ENCODE measurements at places on chromosomes 2 and 18.

DNA sequence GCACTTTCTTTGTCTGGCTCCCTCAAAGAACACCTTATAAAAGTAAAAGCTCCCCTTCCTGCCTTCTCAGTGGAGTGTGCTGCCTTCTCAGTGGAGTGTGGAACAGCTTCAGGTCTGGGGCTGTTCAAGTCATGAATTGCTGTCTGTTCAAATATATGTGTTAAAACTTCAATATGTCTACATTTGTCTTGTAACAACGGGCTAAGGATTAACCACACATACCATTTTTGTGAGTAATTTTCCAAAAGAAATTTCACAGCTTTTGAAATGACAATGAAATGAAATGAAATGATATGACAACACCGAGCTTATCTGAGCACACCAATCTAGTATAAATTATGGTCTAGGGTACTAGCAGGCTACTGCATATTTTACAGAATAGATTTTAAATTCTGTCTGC, 42.9 kb downstream of the CABYR start:
- DNase-seq = peak; percentile 10

DNA sequence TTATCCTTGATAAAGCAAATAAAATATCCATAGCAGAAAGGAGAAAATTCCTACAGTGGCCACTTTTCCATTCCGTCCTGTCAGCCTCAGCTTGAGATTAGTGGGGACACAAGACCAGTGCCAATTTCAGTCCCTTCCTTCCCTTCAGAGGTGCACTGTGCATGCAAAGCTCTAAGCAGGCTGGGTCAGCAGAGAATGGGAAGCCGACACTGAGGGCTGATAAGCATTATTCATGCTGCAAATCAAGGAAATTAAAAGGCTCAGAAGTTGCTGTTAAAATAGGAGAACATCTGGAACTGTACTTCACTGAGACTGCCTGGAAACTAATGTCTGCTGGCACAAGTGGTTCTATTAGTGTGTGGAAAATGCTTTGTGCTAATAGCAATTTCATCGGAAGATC, 534.3 kb downstream of the ADCYAP1 start:
- no peak for DNase-seq

DNA sequence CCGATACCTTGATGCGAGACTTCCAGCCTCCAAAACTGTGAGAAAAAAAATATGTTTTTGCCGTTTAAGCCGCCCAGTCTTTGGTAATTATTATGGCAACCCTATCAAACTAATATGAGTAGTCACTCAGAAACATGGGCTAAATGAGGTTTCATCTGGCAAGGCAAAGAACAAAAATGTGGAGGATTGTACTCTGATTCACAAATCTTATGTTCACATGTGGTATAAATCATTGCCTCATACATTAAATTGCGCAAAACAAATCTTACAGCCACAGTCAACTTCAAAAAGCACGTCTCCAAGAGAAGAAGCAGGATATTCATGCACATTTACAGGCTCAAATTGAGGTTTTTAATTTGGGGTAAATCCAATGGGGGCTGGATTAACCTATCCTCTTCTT, 1435.4 kb upstream of the LRRTM1 start:
- DNase-seq = no peak

GRCh38 chr2:106572541-106573450, 85.6 kb downstream of the CD8B2 start:
- DNase-seq = no peak

DNA sequence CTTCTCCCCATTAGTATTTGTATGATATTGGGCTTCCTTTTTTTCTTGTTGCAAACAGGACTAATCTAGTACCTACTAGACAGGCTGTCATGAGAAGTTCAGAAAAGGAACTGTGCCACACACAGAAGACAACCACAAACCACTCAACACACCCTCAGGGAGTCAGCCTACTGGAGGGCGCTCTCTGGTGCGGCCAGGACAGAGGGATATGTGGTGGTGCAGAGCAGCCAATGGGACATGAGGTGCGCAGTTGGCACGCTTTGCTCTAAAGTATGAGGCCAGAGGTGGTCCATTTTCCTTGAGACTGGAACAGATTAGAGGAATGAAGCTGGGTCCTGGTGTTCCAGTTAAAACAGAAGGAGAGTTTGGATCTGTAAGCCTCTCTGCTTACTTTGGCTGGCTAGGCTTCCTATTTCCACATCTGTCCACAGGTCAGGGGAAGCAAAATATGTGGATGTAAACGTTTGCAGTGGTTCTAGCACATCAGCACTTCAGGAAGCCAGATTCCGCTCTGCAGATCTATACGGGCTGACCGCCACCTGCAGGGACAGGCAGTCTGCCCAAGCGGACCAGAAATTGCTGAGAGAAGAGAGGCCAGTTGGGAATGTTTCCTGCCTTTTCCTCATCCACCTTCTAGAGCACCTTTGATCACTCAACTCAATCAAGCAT, 114.1 kb downstream of the GFPT1 start:
- DNase-seq = peak; percentile 21

- DNase-seq = peak; percentile 29
Observed at GRCh38 chr2:164841719-164842623, at the start of gene COBLL1. TSS of gene COBLL1 (minus strand) at chr2:164841823. CDS start at chr2:164841196, 627 bp downstream.

- peak; percentile 63 for DNase-seq
Observed at GRCh38 chr2:28958689-28959088, 22.4 kb upstream of the TOGARAM2 start.

GRCh38 chr2:200168641-200169555, 137.6 kb upstream of the SPATS2L start:
- peak; percentile 41 for DNase-seq

GRCh38 chr2:105917226-105917625, 172.5 kb downstream of the NCK2 start:
- DNase-seq = no peak

- DNase-seq = no peak
Observed at GRCh38 chr2:196500686-196501431, 138.7 kb upstream of the CCDC150 start.

GRCh38 chr2:232897598-232898408, 27.7 kb downstream of the SNORC start:
- no peak for DNase-seq

GRCh38 chr2:233551491-233551890, 15.1 kb downstream of the USP40 start:
- no peak for DNase-seq

- no peak for DNase-seq
Observed at GRCh38 chr2:168465594-168465993, 9.5 kb downstream of the CERS6 start.

GRCh38 chr2:134917888-134918525, 615 bp upstream of the CCNT2 start:
- DNase-seq = no peak

- peak; percentile 60 for DNase-seq
Observed at GRCh38 chr2:45882707-45883602, 231.5 kb downstream of the PRKCE start.

GRCh38 chr18:62729487-62730386, 14.4 kb downstream of the PHLPP1 start:
- DNase-seq = no peak

GRCh38 chr2:218041302-218042168, 27.5 kb upstream of the RUFY4 start:
- DNase-seq = no peak

DNA sequence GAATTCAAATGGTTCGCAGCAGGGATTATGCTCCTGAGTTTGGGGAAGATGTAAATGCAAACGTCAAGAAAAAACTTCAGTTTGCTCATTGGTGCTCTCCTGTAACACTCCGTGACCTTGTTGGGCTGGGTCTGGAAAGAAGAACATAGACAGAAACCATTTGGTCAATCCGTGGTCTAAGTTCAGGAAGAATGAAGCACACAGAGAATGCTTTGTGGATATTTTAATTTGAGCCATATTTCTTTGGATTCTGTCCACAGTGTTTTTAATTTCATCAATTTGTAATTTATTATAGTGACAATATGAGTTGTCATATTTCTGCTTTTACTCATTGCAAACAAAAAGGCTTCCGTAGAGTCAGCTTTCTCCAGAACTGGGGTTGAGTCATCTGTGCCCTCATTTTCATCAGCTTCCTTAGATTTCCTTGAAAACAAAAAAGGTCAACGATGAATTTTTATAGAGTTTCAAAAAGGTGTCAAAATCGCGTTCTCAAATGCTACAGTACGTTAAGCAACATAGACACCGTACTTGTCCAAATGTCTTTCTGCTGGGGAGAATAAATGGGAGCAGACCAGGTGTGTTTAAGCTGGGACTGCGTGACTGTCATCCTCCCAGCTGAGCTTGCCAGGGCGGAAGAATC, 606.4 kb downstream of the RNF144A start:
- peak; percentile 56 for DNase-seq

DNA sequence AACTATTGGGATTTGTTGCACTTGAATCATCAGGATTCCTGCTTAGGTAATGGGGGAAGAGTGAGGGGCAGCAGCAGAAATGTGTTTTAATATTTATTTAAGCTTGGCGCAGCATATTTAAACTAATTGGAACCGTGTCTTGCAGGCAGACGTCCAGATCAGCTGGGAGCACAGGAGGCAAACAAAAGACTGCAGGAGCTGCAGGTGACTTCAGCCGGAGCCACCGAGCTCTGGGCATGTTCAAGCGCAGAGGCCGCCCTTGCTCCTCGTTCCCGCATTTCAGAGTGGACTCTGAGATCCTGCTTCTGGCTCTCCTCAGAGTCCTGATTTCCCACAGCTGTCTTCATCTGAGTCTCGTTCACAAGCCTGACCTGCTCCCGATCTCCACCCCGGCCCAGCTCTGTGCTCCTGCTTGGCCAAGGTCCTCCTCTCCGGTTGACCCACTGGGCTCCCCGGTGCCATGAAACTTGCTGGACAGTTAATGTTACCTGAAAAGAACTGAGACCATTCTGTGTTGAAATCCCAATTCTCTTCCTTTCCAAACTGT, 475.5 kb downstream of the SOX11 start:
- no peak for DNase-seq

- no peak for DNase-seq
Observed at GRCh38 chr2:39512941-39513340, 75.9 kb upstream of the MAP4K3 start.

- DNase-seq = peak; percentile 64
Observed at GRCh38 chr2:191976436-191976835, 129.5 kb upstream of the CAVIN2 start.

DNA sequence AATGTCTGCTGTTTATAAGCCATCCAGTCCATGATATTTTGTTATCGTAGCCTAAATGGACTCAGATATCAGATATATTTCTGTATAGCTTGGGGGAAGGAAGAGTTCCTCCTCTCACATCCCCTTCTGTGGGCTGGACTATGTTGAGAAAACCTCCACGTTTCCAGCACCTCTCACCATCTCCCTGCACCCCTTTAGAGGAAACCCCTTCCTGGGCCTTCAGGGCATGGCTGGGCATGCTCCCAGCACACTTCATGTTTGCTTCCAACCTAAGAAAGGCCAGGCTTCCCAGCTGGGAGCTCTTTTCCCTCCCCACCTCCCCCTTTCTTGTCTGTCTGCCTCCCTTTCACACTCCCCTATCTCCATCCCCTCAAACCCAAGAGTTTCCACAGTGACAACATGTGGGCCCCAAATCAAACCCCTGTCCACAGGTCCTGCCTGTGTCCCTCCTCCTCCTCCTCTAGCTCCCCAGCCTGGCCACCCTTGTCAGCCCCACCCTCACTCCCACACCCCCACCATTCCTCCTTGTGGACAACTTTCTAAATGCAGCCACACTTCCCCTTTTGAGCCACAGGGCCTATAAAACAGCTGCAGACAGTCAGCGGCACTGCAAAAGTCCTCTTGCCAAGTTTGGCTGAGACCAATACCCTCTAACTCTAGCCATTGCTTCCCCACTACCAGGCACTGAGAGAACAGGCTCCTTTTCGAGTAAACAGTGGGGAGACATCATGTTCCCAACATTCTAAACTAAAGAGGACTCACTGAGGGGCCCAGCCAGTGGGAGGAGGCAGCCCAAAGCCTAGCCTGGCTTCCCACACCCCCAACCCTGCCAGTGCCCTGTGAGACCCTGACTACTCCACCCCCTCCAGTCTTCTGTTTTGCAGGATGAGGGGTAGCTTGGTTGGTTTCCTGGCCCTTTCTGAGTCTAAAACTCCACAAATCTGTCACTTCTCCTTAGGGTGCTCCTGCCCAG, 120.5 kb downstream of the ZFP36L2 start:
- DNase-seq = peak; percentile 78

GRCh38 chr2:9463698-9464034, 10.7 kb upstream of the IAH1 start:
- DNase-seq = peak; percentile 31

- DNase-seq = no peak
Observed at GRCh38 chr2:241852981-241853631, 5.6 kb downstream of the PDCD1 start.

GRCh38 chr2:183967756-183968155, 630.6 kb upstream of the ZNF804A start:
- DNase-seq = no peak

GRCh38 chr2:117523267-117523666, 291.2 kb upstream of the DDX18 start:
- DNase-seq = no peak

GRCh38 chr2:162492225-162492624, 148.3 kb downstream of the GCA start:
- no peak for DNase-seq

- DNase-seq = peak; percentile 51
Observed at GRCh38 chr2:33272001-33272400, 204.4 kb upstream of the RASGRP3 start.

DNA sequence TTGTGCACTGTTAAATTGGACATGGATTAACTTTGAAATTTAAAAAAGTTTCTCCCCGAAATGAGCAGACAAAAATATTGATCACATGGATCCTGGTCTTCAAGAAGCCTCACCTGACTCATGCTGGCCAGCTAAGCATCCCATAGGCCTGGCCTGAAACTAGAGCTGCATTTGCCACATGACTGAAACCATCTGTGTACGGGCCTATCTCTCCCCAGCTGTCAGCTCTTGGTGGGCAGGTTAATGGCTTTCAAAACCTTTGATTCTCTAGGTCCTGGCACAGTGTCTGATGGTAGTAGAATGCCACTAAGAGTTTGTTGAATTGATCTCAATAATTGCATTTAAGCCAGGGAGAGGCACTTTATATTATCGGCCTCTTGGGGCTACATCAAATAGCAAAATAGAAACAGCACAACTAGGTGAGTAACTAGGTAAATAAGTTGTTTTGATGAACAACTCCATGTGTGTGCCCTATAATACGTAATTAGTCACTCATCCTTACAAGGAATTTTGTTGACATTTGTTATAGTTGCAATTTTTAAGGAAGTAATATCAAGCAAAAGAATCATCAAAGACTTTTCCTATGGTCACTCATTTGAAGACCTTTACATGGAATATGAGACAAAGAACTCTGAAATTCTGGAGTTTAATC, 251.1 kb downstream of the SP3 start:
- DNase-seq = no peak

DNA sequence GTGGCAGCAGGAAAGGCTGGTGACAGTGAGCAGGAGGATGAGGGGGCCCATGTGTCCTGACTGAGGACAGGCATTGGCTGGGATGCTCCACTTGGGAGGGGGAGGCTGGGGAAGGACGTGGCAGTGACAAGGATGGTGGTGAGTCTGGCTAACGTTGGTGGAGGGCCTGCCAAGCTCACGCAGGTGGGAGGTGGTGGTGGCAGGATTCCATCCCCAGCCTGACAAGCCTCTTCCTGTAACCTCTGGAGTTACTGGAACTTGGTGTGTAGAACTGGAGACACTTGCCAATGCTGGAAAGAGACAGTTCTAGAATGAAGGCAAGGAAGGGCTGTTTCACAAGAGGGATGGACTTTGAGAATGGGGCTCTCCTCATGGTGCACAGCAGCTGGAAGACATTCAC, 8.2 kb downstream of the PROM2 start:
- no peak for DNase-seq
